ENCODE measurements at places on chromosomes 1 and 21.
A peak's percentile ranks its signal among the peaks of the same experiment; 100 is the strongest.

- DNase-seq = no peak
These were observed 35.4 kb downstream of the RSPH1 start for GRCh38 chr21:42460391-42461184.

GRCh38 chr1:2471587-2472001 is 4.5 kb upstream of the PLCH2 start:
- no peak for DNase-seq

- peak; percentile 33 for DNase-seq
These were observed 975.0 kb upstream of the ADGRL4 start for GRCh38 chr1:79981481-79981880.

DNA sequence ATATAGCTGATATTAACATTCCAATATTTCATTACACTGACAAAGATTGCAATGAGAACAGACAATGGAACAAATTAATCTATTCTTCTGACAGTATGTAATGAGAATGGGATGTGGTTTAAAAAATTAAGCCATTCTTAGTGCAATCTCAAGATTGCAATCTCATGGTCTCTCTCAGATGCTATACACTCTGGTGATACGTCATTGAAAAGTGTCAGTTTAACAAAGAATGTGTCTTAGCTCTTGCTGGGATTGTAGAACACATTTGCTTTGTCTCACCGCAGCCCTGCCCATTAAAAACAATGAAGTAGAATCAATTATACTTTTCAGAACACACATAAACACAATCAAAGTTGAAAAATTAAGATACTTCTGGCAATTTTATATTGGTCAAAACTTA is 55.2 kb downstream of the LRRC53 start:
- DNase-seq = no peak

DNA sequence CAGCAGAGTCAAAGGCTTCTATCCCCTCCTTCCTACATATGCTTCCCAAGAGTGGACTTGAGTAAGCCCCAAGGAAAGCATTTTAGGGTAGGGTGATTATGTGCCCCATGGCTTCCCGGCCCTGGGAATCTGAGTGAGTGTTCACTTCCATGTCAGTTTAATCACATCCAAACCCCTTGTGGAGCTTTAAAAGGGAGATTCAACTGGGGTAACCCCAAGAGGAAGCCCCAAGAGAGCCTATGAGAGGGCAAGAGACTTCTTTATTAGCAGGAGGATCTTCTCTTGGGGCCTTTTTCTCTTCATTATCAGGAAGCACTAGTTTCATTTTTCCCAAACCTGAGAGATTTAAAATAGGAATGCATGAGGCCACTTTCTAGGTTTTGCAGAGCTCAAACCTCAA is 97.0 kb upstream of the IRF2BP2 start:
- DNase-seq = no peak

DNA sequence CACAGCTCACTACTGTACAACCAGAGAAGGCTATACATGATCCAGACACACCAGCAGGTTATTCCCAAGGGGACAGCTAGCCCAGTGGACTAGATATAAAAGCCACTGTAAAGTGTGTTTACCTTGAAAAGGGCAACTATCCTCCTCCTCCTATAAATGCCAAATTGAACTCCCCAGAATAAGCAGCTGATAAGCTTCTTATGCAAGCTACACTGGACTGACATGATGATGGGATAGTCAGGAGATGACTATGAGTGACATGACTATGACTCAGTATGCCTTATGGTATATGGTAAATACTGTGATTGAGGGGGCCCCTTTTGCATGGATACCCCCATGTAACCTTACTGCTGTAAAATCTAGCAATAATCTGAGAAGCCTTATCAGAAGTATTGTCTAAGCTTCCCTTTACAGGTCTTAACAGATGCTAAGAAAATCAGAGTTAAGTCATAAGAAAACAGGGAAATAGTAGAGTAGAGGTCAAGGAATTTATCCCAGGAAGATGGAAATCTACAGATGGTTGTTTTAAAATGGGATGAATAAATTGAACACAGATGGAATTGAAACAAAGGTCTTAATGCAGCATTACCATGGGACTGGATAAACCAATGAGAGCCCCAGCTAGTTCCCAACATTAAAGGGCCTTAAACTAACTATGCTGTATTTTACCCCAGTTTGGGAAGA is 55.8 kb downstream of the TRIM33 start:
- no peak for DNase-seq

- DNase-seq = no peak
These were observed 82.3 kb downstream of the CYYR1 start for GRCh38 chr21:26490771-26491170.

GRCh38 chr1:61053712-61054600 is 28.4 kb upstream of the NFIA start:
- peak; percentile 35 for DNase-seq

- DNase-seq = no peak
These were observed 114.4 kb upstream of the DPT start for GRCh38 chr1:168843401-168843800.

DNA sequence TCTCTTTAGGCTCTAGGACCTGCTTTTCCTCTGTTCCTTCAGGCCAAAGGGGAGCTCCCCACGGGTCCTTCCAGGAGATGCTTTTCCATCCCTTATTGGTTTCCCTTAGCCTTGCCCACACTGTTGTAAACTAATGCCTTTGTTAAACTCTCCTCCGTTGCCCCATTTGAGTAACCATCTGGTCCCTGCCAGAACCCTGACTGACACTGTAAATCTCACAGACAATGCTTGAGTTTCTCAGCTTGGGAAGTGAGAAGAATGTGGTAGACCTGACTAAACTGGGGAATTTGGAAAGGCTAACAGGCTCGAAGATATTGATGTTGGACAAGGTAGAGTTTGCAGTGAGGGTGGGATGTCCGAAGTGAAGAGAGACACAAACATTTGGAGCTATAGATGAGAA is 11.4 kb downstream of the AKNAD1 start:
- no peak for DNase-seq

DNA sequence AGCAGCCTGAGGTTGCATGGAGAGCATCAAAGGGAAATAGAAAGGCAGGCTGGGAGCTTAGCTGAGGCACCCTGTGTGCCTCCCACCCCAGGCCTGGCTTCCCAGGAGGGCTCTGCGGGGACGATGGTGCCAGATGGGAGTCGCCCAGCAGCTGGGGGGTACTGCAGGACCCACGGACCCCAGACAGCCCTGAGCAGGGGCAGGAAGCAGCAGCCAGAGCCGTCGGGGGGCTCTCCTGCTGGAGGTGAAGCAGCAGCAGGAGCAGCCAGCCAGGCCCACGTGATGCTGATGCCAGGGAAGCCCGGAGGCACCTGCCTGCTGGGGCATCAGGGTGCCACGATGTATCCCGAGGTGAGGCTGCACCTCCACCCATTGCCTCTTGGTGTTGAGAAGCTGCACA is 20.4 kb downstream of the RAP1GAP start:
- DNase-seq = no peak

- DNase-seq = no peak
These were observed 120.6 kb downstream of the TRABD2B start for GRCh38 chr1:47876587-47876963.

DNA sequence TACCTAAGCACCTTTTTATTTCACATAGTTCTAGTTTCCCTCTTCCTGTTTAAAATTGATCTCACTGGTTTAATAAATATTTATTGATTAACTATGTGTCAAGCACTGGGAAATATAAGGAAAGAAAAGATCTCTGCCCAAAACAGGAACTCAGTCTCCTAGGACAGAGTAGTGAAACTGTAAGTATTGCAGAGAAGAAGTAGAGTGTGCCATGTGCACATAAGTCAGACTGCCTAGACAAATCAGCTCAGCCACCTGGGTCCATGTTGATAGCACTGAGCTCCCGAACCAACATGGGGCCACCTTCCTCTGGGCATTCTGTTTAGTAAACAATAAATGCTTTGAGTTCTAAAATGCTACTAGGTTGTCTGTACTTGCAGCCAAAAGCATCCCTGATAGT is 9.8 kb upstream of the SSX2IP start:
- no peak for DNase-seq

- no peak for DNase-seq
These were observed 23.7 kb downstream of the IRF2BP2 start for GRCh38 chr1:234586304-234586703.

GRCh38 chr1:222697826-222698225 is 14.5 kb downstream of the AIDA start:
- DNase-seq = peak; percentile 10

GRCh38 chr1:228176024-228176395 is 10.4 kb downstream of the IBA57 start:
- DNase-seq = no peak

- DNase-seq = no peak
These were observed 16.1 kb downstream of the ADORA1 start for GRCh38 chr1:203143641-203144040.

All from muscle of arm (tissue), 14 donors.